ENCODE measurements at places on chromosomes 1 and 21.

GRCh38 chr1:8540261-8540941, 222.5 kb downstream of the SLC45A1 start:
- no peak for DNase-seq

GRCh38 chr1:77120950-77121349, 98.3 kb downstream of the PIGK start:
- DNase-seq: no peak

- no peak for DNase-seq
These were observed 60.3 kb upstream of the SLC45A1 start for GRCh38 chr1:8257621-8258020.

DNA sequence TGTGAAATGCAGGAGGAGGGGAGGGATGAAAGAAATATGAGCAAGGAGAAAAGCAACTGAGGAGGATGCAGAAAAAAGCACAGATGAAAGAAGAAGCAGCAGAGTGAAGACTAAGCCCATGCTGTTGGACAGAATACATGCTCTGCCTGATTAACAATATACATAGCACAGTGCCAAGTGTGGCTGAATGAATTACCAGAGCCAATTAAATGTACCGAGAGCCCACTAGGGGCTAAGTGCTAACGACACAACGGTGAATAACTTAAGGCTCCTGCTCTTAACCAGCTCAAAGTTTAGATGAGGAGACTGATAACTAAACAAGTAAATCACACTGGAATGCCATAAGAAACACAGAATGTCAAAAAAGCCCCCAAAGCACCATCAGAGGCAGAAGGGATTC, 15.6 kb downstream of the CADM3 start:
- no peak for DNase-seq

DNA sequence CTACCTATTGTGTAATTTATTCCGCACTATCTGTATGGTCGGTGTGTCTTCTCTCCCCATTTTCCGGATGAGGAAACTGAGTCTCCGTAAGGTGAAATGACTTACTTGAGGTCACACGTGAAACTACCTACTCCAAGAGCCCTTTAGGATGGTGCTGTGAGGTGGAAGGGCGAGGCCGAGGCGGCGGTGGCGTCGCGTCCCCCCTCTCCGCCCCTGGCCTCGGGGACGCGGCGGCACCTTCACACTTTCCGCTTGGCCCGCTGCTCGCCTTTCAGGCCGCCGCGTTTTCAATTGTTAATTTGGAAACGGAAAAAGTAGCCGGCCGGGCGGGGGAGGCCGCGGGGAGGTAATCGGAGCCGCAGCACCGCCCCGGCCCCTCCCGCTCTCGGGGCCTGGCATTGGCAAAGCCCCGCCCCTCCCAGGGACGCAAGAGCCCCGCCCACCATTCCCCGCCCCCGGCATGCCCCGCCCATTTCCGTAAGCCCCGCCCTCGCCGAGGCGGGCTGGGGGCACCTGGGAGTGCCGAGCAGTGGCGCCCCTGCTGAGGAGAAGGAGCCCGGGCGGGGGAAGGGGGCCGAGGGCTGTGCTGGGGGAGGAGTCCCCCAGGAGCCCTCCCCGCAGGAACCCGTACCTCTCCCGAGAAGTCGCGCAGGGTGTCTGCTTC, 18.6 kb downstream of the KCNQ4 start:
- DNase-seq: peak; percentile 73

DNA sequence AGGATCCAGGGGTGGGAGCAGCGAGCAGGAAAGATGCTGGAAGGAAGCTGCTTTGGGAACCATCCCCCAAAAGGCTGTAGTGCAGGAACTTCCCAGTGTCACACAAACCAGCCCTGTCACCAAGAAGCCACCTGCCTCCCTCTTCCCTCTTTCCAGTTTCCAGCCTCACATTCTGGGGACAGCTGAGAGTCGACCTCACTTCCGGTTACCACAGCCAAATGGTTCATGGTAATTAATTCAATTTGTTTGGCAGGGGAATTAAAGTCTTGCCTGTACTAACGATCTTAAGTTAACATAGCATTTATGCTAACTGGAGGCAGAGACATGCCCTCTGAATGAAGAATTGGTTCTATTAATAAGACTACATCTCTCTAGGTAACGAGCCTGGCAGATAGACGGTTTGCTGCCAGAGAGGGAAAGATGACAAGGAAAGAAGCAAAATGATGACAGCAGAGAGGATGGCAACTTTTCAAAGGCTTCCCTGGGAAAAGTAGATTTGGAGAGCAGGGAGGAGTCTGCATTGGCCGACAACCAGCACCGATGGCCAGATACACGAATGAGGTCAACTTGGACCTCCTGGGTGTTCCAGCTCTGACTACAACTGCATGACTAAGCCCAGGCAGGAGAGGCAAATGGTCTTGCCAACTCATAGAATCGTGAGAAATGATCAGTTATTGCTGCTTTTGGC, 64.1 kb downstream of the TMCO4 start:
- no peak for DNase-seq

GRCh38 chr21:37532868-37533780, 166.6 kb downstream of the DYRK1A start:
- no peak for DNase-seq

- DNase-seq: no peak
These were observed 622.9 kb upstream of the ADAMTS5 start for GRCh38 chr21:27589781-27590180.

GRCh38 chr1:178490967-178491366, 5.8 kb downstream of the CLEC20A start:
- DNase-seq: no peak

- DNase-seq: no peak
These were observed 82.9 kb downstream of the SSBP3 start for GRCh38 chr1:54323324-54323739.

DNA sequence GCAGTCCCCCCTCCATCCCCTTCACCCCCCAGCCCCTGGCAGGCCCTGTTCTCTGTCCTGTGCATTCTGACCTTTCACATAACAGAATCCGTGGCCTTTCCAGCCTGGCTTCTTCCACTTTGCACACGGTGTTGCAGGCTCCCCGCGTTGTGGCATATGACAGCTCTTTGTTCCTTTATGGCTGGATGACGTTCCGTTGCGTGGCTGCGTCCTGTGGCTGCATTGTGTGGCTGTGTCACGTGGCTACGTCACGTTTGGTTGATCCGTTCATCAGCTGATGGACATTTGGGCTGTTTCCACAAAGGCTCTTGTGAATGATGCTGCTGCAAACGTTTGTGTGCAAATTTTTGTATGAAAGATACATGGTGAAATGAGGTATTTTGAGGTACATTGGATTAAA, 53.3 kb downstream of the PDE9A start:
- no peak for DNase-seq

- no peak for DNase-seq
These were observed 28.4 kb downstream of the RASAL2 start for GRCh38 chr1:178122283-178122682.

DNA sequence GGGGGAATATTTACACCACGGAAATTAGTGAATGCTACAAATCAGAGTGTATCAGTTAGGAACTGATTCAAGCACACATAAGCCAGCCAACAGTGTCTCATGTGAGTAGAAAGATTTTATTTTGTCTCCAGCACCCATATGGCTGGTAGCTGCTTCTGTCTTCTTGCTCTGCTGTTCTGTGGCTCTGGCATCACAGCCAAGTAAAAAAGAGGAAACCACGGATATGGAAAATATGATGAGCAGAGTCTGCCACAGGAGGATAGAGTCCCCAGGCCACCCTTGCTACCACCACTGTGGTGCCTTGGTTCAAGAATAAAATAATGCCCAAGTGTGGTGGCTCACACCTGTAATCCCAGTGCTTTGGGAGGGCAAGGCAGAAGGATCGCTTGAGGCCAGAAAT, 53.6 kb upstream of the SPOCD1 start:
- DNase-seq: no peak

- DNase-seq: no peak
These were observed 835 bp downstream of the LRRN2 start for GRCh38 chr1:204684571-204685235.

- no peak for DNase-seq
These were observed 50.9 kb upstream of the TARBP1 start for GRCh38 chr1:234529950-234530237.

DNA sequence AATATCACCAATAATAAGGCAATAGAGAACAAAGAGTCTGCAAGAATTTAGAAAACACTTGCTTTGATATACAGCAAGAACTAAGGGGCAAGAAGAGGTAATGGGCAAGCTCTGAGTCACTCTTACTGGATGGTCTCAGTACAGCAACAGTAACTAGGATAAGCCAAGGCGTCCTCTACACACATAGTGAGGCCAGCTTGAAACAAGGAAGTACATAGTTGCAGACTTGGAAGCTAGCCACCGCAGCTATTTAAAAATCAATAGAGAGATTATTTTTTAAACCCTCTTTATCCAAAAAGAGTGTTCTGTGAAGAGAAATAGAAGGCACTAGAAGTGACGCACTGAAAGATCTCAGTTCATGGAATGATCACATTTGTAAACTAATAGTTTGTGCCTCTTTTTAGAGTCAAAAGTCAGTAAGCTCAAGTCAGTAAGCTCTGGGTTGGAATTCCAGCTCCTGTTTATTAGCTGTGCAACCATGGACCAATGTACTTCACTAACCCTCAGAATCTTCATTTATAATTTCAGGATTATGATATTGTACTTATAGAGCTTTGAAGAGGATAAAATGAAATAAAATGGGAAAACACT, 118.6 kb downstream of the AKT3 start:
- no peak for DNase-seq

DNA sequence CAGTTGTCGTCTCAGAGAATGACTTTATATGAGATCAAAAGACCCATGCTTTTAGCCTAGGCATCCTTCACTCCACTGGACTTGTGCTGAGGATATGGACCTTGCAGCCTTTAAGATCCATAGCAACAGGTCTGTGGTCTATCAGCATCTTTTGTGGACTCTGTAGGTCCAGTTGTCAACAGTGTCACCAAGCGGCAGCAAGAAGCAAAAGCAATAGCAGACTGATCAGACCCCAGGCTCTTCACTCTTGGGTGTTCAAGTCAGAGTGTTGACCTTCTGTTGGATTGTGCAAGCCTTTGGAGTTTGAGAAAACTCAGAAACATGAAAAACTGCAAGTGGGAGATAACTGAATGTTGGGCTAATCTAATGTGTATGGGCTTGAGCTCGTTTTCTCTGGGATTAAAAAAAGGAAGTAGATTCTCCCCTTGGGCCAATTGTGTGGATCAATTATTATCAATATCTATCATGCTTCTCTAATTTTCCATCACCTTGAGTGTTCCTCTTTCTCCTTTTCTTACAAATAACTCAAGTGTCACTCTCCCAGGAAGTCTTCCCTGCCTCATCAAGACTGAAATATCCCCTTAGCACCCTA, 144.2 kb downstream of the LYPLAL1 start:
- DNase-seq: no peak

DNA sequence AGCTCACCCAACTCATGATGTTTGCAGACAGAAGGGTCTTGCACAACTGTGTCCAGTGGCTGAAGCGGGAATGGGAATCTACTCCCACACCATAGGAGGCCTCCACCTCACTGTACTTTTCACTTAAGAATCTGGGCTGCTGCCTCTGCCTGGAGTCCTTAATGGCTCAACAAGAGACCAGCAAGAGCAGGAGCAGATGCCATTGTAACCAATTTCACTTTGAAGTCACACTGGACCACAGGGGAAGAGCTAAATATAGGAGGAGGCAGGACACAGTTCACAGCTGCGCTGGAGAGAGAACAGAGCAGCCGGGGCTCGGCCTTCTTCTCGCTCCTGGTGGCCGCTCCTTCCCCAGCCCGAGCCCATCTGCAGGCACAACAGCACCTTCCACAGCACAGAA, 120.4 kb downstream of the SIPA1L2 start:
- no peak for DNase-seq

GRCh38 chr1:9569267-9569666, 19.4 kb upstream of the TMEM201 start:
- no peak for DNase-seq

DNA sequence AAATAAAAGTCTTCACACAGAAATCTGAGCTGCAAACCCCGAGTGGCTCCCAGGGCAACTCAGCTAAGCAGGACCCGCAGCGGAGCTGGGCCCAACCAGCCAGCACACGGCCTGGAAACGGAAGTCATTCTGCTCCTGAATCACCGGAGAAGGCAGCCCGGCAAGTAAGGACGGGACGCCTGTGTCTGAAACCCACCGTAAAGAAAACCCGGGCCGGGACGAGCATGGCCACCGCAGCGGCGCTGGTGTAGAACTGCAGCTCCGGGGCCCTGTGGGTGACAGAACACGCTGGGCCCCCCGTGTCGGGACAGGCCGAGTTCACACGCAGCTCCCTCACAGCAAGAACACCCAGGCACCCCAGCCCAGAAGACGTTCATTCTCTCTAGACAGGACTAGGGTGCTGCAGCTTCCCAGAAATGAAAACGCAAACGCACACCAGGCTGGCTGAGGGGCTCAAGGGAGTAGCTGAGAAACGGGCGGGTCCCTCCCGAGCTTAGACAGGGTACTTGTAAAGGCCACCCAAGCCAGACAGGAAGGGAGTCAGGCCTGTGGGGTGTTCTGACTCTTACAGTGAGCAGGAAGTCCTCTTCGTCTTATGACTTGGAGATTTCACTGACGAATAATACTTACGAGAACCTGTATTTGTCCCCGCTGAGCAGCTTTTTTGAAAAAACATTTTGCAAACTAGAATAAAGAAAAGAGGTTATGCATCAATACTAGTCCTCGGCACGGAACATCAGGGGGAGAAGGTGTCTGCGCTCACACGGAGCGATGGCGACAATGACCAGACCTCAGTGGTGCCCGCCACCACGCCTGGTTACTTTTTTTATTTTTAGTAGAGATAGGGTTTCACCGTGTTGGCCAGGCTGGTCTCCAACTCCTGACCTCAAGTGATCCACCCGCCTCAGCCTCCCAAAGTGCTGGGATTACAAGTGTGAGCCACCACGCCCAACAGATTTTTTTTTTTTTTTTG, 10.9 kb upstream of the CDK11B start:
- DNase-seq: no peak

GRCh38 chr1:93824834-93825233, 54.2 kb downstream of the DNTTIP2 start:
- DNase-seq: no peak

DNA sequence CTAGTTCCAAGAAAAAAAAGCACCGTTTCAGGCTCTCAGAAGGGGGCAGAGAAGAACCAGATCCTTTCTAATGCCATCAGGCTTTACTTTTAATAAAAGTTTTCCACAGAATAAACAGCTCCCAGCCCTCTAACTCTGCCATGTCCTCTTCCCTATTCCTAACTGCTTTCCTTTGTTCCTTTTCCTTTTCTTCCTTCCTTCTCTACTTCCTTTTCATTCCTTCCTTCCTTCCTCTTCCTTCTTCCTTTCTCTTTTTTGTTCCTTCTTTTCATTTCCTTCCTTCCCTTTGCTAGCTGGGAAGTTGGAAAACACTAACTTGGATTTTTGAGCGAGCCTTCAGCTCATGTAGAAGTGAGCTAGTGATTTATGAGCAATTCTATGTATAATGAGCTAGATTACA, 46.2 kb downstream of the KDM5B start:
- no peak for DNase-seq

DNA sequence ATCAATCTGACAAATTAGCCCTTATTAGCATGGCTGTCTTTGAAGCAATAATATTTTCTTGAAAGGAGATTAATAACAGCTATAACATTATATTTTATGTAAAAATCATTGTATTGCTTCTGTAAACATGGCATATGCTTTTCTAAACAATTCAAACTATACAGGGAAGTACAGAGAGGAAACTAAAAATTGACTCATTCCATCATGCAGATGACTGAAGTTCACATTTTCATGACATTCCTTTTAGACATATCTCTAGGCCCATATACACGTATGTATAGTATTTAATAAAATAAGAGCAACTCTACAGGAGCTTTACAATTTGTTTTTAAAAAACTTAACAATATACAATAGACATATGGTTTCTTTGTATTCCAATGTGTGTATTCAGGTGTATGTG, 5.6 kb upstream of the DHCR24 start:
- no peak for DNase-seq
